ENCODE measurements at places on chromosomes 2 and 18.

GRCh38 chr2:36770542-36771287 is 74.2 kb downstream of the VIT start:
- H3K27ac ChIP-seq, result no peak overlapping the region
- peaks cover 4% of the 10 kb centered on the region for H3K4me1 ChIP-seq
- no peaks in the 10 kb centered on the region for H3K36me3 ChIP-seq
- peaks cover 4% of the 10 kb centered on the region for H3K27me3 ChIP-seq
- DNase-seq, result peak; percentile 60

DNA sequence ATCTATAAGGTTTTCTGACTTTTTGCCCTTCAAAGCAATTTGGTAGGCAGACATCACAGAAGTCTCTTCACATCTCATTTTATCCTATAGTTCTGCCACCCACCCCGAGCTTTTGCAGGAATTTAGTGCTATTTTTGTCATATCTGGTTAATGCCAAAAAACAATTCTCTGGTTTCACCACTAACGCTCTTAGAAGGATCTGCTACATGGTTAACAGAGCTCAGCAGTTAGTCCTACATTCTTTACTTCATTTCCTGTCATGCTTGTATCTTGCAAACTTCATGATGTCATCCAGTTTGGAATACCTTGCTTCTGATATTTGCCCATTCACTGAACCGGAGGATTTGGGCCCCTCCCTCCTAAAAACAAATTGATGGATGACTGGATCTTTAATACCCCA is 116.8 kb upstream of the SERPINE2 start:
- H3K4me3 ChIP-seq, result no peak overlapping the region
- peaks cover 10% of the 10 kb centered on the region for H3K4me1 ChIP-seq
- no peaks in the 10 kb centered on the region for H3K36me3 ChIP-seq
- peaks cover 5% of the 10 kb centered on the region for H3K27me3 ChIP-seq
- H3K27ac ChIP-seq, result no peak overlapping the region

GRCh38 chr2:128534688-128535392 is 216.2 kb upstream of the HS6ST1 start:
- H3K27me3 ChIP-seq, result peaks cover 4% of the 10 kb centered on the region
- DNase-seq, result no peak
- H3K4me1 ChIP-seq, result no peaks in the 10 kb centered on the region
- no peaks in the 10 kb centered on the region for H3K36me3 ChIP-seq

GRCh38 chr2:172404824-172405223 is 22.6 kb upstream of the ITGA6 start:
- H3K4me3 ChIP-seq, result no peak overlapping the region
- peaks cover 5% of the 10 kb centered on the region for H3K4me1 ChIP-seq
- H3K27ac ChIP-seq, result no peak overlapping the region

GRCh38 chr2:239770246-239770639 is 254.9 kb downstream of the NDUFA10 start:
- H3K4me1 ChIP-seq, result peaks cover 4% of the 10 kb centered on the region
- no peak for DNase-seq
- H3K27me3 ChIP-seq, result peaks cover 4% of the 10 kb centered on the region
- H3K36me3 ChIP-seq, result no peaks in the 10 kb centered on the region
- no peak overlapping the region for H3K27ac ChIP-seq

GRCh38 chr2:221572821-221573429 is 821 bp upstream of the EPHA4 start:
- DNase-seq, result peak; percentile 23
- H3K27me3 ChIP-seq, result peaks cover 6% of the 10 kb centered on the region
- H3K4me3 ChIP-seq, result peak overlapping the region; percentile 94
- H3K36me3 ChIP-seq, result peaks cover 7% of the 10 kb centered on the region
- H3K4me1 ChIP-seq, result peaks cover 24% of the 10 kb centered on the region
